ENCODE measurements at places on chromosomes 13 and 19.

DNA sequence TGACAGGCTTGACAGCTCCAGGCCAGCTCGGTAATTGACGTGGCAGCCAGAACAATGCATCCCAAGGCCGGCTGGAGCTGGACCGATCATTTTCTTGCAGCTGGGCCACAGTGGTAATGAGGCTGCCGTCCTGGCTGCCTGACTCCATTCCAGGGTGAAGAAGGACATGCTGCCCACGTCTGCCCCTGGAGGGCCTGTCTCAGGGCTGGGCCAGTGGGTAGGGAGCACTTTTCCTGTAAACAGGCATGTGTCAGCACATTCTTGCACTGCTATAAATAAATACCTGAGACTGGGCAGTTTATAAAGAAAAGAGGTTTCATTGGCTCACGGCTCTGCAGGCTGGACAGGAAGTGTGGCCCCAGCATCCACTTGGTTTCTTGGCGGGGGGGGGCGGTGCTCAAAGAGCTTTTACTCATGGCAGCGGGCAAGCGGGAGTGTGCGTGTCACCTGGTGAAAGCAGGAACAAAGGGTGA, 38.1 kb upstream of the KCTD15 start:
- no peak for DNase-seq

DNA sequence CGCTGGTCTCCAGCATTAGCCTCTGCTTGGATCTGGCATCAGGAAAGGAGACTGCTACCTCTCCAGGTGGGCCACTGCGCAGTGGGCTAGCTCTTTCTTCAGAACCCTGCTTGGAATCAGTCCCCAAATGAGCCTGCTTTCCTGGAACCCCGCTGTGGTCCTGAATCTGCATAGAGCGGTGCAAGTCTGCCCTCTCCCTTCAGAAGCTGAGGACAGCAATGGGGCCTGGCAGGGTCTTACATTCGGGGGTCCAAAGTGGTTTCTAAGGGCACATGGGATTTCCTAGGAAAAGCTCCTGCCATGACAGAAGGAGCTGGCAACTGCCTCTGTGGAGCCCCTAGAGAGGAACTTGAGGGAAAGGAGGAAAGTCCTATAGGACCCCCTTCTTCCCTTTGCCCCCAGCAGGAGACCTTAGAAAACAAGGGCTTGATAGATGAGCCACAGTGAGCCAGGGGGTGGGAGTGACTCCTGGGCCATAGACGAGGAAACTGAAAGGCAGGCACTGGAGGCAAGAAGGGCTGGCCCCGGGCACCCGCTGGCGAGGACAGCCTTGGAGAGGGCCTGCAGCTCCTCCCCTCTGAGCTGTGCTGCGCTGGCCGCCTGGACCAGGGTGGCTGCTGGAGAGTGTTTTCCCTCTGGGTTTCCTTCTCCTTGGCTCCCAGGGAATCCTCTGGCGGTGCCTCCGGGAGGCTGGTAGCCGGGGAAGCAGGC, 1.4 kb upstream of the VSTM2B start:
- DNase-seq = no peak

GRCh38 chr13:79440958-79441528, 35.0 kb upstream of the RBM26 start:
- DNase-seq = no peak

DNA sequence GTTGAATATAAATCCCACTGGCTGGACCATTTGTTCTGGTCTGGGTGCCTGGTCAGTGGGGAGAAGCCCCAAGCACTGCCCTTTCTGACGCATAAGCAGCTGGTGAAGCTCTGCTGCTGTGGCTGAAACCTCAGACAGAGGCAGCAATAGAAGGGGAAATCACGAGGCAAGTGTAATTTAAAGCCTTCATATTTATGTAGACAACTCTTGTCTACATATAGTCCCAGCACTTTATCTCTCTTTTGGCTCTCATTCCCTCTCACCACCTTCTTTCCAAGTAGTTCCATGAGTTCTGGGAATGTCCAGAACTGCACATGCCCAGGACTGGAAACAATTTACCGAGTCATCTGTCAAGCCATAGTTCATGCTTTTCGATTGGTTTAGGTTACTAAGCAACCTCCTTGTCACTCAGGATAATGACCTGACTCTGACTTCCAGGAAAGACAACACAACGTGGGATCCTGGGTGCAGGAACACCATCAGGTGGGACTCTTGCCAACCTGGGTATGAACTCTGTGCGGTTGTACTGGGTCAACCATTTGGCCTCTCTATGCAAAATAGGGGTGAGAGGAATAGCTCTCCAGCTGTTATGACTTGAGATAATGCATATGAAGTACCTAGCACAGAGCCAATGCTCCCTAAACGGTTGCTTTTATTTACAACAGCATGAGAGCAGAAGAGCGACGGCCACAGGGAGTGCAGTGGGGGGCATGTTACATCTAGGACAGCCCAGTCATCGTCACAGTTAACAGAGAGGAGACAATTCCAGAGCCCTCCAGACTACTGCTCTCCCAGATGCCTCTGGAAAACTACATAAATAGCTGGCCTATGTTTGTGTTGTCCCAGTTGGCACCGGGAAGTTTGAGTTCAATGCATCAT, 321.9 kb downstream of the FOXO1 start:
- no peak for DNase-seq
